ENCODE measurements at places on chromosomes 7 and 10.

- DNase-seq: no peak
These were observed 365.9 kb downstream of the REEP3 start for GRCh38 chr10:63887023-63887589.

GRCh38 chr7:84923348-84923747, 263.5 kb downstream of the SEMA3D start:
- DNase-seq: no peak

- no peak for DNase-seq
These were observed 1194.4 kb upstream of the SORCS1 start for GRCh38 chr10:108358912-108359311.

GRCh38 chr10:86355571-86356038, 11.0 kb downstream of the GRID1 start:
- no peak for DNase-seq

GRCh38 chr7:134855442-134855841, 76.0 kb downstream of the CALD1 start:
- no peak for DNase-seq

GRCh38 chr10:132739225-132739613, 46.7 kb downstream of the NKX6-2 start:
- DNase-seq: no peak

- DNase-seq: no peak
These were observed 122.0 kb upstream of the INSYN2A start for GRCh38 chr10:127318396-127318795.
